ENCODE measurements at places on chromosomes 12 and 14.

DNA sequence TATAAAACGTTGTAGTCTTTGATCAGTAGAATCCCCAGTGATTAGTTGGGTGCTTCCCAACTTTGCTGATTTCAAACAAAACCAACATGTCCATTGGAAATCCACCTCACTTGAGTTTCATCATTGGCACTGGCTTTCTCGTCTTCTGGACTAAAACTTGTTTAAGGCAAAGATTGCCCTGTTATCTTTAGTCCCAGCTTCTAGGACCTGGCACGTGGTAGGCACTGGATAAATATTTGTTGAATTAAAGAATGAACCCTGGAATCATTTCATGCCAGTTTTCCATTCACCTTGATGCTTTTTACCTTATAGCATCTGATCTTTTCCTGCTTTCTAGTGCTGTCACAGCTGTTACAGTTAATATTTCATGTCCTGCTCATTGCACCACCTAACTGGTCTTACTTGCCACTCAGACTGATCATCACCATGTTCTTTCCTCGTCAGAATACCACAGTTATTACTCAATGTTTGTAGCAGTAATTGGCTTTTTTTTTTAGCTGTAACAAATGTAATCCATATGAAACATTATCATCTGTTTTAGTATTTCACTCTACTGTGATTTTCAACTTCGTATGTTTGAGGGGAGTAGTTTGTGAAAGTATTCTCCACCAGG is 7.3 kb upstream of the C12orf50 start:
- no peak for DNase-seq

- DNase-seq, result no peak
These were observed 1.5 kb upstream of the KRT5 start for GRCh38 chr12:52521568-52522266.

DNA sequence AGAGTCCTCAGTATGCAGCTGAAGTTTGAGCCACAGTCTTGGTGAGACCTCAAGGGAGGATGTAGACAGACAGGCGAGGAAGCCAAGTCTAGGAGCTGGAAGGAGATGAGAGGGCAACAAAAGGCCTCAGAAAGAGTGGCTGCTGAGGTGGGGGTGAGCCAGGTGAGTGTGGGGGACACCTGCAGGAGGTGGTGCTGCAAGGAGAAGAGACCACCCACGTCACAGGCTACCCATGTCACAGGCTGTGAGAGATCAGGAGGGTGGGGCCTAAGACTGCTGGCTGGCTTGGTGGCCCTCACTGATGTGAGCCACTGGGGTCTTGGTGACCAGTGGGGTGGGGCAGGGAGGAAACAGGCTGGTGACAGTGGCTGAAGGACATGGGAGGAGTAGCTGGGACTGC is 97.3 kb downstream of the KIF26A start:
- DNase-seq, result no peak

DNA sequence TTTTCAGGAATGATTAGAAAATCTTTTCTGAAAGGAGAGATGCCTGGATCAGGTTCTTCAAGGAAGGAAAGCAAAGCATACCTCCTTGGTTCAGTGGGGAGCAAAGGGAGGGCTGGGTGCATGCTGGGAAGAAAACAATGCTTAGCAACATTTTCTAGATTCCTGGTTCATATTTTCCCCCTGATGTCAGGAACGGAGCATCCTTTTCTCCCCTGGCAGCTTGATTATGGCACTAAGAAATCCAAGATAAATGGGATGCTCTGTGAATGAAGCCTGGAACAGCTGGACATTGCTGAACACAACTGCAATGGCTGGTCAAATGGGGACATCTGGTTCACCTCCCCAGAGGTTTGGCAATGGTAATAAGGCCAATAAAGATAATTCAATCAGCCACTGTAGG is 50.9 kb downstream of the KCNA5 start:
- DNase-seq, result no peak

DNA sequence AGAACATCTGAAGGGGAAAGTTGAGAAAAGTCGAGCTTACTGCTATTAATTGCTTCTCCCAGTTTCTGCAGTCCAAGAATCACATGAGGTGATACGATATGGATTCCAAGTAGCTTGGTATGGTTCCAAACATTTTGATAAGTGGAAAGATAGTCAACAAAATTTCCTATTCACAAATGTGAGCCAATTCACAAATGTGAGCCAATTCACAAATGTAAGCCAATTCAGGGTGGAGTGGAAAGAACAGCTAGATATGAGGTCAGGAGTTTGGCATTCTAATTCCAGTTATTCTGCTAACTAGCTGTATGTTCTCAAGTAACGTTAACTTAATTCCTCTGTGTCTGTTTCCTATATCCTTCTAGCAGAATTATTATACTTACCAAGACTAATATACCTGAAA is 37.6 kb upstream of the DHRS4 start:
- no peak for DNase-seq

DNA sequence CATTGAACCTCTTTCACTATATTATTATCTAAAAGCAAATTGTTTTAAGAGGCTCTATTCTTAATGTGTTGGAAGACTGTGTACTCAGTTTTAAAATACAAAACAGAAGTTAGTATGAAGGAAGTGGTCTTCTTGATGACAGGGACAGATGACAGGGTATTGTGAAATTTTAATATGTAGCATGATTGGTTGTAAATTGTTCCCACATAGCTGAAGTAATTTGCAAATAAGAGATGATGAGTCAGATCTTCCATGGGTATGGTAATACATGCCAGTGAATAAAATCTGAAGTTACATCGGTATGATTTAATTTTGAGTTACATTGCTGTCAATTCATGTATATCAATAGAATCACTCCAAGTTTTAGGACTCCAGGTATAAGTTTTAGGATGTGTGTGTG is 454.8 kb downstream of the AEBP2 start:
- no peak for DNase-seq

GRCh38 chr12:46461907-46462640 is 89.5 kb upstream of the SLC38A2 start:
- DNase-seq, result no peak

DNA sequence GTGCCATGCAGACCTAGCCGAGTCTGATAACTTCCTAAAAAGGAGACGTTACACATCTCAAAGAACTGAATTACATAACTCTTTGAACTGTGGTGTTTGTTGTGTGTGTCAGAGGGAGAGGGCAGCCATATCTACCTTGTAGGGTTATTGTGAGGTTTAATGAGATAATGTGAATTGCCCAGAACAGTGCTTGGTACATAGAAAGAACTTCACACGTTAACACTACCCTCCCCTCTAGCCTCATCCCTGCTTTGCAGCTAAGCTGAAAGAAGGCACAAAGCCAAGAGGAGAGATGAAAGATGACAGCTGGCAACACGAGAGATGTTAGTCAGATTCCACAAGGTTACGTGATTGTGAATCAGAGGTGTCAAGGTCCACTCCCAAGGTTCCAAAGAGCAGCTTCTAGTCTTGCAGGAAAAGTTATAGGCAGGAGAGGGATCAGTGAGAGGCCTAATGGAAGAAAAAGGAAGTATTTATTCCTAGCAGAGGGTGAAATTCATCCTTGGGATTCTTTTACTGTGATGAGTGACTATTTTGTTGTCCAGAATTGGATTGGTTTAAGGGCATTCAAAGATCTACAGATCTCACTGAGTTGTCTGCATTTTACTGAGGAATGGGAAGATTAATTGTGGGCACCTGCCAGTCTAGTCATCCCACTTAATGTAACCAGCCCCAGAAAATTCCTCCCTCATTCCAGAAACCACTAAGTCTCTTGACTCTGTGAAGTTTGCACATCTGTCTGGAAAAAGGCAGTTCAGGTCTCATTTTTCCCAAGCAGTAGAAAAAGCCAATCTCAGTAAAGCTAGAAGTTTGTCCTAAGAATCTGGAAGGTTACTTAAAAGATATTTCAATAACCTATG is 25.9 kb upstream of the WNK1 start:
- DNase-seq, result no peak

- DNase-seq, result no peak
These were observed 120.4 kb upstream of the CNOT2 start for GRCh38 chr12:70122804-70123203.

DNA sequence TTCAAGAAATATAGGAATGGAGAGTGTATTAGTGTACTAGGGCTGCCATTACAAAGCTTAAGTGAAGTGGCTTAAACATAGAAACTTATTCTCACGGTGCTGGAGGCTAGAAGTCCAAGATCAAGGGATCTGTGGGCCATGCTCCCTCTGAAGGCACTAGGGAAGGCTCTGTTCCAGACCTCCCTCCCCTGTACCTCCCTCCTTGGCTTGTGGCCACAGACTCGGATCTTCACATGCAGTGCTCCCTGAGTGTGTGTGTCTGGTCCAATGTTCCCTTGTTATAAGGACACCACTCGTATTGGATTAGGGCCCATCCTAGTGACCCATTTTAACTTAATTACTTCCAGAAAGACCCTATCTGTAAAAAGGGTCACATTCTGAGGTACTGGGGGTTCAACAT is 225.6 kb downstream of the VRK1 start:
- no peak for DNase-seq

DNA sequence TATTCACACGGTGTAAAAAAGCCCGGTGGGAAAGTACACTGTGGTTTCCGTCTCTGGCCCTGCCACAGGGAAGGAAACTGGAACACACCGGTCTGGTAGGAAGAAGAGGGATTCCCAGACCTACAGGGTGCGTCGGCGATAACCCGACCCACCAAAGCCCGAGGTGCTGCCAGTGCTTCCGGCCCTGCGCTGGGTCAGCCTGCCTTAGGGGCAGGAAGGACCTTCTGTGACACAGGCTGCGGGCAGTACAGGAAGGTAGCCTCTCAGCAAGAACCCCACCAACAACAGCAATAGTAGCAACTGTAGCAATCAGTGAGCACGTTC is 169.5 kb upstream of the FKBP4 start:
- DNase-seq, result no peak

DNA sequence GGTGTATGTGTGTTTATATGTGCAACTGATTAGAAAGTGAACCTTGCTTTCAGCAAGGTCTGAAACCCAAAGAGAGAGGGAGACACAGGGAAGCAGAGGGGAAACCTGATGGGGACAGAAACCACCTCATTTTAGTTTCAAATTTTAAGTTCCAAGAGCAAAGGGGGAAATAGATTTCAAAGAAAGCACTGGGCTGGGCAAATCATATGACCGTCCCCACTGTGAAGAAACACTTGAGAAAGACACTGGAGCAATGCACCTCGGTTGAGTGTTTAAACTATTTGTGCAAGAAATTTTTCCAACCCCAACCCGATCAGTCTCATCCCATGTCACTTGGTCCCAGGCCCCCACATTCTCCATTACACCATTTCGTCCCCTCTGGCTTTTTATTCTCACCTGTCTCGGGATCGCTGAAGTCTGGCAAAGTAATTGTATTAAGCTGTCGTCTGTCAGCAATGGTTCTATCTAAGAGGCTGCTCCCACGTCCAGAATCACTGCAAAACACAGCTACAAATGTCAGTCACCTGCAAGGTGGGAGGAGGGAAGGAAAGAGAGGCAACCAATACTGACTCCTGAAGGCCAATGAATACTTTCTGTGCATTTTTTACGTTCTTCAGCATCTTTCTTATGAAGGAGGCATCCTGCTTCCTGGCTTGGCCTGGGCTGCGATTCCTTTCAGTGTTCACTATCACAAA is 205.7 kb downstream of the TTC7B start:
- DNase-seq, result no peak

DNA sequence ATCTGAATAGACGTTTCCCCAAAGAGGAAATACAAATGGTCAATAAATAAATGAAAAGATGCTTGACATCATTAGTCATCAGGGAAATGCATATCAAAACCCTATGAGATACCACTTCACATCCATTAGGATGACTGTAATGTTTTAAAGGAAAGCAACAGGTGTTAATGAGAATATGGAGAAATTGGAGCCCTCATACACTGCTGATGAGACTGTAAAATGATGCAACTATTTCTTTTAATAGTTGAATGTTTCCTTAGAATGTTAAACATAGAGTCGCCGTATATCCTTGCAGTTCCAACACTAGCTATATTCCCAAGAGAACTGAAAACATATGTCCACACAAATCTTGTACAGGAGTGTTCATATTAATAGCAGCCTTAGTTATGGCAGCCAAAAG is 133.2 kb downstream of the SLC38A4 start:
- DNase-seq, result no peak

GRCh38 chr12:113228394-113229028 is 7.2 kb downstream of the TPCN1 start:
- no peak for DNase-seq

Measured in stimulated activated CD4-positive, alpha-beta T cell treated with anti-CD3 and anti-CD28 coated beads, Interleukin-12 subunit alpha, Interleukin-12 subunit beta, amount 100 ng/mL, for 4 hours (primary cell).